Stimulated activated CD8-positive, alpha-beta memory T cell treated with anti-CD3 and anti-CD28 coated beads, Interleukin-12 subunit alpha, Interleukin-12 subunit beta, amount 100 ng/mL, for 4 hours (primary cell): ENCODE measurements at places on chromosomes 2 and 18.

GRCh38 chr2:36770542-36771287 is 74.2 kb downstream of the VIT start:
- no peak for DNase-seq

DNA sequence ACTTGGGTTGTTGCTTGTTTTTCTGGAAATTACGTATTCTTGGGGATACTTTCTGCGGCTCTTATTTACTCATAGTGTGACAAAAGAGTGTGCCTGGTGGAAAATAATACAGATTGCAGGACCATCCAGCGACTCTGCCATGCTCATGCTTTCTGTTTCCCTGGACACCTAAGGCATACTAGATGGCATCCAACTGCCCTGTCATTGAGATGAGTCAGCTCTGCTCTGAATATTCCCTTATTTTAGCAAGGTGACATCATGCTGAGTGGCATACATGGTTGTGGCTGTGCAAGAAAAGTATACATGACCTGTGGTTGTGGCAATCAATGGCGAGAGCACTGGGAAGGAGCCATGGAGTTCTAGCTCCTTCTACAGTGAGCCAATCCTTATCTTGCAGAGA is 471.0 kb downstream of the TMEM182 start:
- DNase-seq: no peak

DNA sequence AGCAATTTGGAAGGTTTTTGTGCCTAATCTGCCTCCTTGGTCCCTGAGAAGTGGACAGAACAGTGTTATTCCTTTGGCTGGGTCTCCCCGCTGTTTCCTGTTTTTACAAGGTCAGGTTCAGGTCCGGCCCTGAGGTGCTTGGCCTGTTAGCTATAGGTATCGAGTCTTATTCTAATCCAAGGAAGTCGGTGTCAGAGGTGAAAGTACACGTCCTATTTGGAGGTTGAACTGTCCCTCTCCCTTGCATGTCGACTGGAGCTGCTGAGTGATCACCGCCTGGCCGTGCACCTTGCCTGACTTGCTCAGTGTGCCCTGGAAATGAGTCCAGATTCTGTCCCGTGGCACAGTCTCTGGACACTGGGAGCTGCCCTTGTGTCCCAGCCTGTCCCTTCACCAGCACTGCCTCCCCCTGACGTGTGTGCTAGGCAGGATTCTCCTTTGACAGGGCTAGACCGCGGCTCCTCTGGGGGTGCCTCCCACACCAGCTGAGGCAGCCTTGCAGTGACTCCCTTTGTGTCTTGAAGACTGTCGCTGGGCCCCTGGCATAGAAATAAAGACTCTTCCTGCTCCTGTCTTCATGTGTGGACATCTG is 65.7 kb upstream of the RBM44 start:
- DNase-seq: no peak

DNA sequence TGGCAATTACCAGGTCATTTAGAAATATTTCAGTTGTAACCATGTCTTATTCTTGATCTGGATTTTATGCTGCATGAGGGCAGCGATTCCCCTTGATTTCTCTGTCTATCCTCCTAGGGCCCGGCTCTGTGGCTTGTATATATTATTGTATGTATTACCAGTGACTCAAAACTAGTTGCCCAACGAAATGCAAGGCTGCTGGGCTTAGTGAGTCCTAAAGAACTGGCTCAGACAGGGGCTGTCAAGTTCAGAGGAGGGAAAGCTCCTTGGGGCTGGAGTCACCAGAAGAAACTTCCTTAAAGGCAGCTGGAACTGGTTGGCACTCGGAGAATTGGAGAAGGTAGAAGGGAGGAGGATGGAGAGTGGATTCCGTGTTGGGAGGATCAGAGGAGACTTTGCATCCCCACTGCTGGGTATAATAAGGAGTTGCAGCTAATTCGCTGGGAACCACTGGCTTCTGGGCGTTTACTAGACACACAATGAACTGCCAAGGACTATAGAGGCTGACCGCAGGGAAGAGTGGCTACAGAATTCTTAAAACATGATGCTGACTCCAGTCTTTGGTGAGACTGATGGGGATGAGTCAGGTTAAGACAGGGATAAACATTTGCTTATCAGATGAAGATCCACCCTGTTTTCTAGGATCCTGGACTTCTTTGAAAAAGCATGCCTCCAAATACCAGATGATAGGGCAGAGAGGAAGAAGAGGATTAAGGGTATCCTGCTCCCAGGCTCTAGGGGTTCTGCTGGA is 104.3 kb downstream of the PRKCE start:
- no peak for DNase-seq

DNA sequence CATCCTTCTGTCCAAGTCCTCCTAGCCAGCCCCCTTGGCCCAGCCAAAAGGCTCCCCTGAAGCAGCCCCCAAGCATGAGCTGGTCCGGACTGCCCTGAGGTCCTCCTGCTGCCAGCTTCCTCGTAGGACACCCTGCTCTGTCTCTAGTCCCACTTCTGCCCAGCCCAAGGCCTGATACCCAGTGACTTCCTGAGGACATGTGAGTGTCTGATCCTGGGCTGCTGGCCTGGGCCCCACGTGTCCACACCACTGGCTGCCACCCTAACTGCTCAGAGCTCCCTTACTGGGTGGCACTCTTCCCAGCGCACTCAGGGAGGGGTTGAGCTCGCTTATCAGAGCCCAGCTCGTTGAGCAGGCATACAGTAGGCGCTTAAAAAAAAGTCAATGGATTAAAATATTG is 34.4 kb upstream of the PDIA6 start:
- no peak for DNase-seq

GRCh38 chr2:85750587-85751575 is 2.9 kb upstream of the ATOH8 start:
- peak; percentile 24 for DNase-seq

- DNase-seq: no peak
Measured at GRCh38 chr18:58348517-58348916, 280.4 kb downstream of the ALPK2 start.

- DNase-seq: no peak
Measured at GRCh38 chr2:216287251-216287650, 85.0 kb downstream of the MARCHF4 start.

- no peak for DNase-seq
Measured at GRCh38 chr2:234203135-234203984, 152.9 kb downstream of the SPP2 start.

DNA sequence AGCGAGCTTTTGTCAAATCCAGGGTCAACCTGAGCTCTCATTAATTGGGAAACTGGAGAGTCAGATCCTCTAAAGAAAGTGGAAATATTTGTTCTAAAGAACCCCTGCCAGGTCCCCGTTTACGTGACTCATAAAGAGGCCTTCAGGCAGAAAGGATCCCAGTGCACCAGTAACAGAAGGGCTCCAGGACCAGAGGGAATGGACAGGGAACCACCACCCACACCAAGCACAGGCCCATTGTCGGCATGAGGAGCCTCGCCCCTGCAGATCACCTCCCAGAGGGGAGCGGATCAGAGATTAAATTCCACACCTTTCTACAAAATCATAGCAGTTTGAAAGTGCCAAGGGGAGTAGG is 16.4 kb upstream of the C1QL2 start:
- DNase-seq: no peak

DNA sequence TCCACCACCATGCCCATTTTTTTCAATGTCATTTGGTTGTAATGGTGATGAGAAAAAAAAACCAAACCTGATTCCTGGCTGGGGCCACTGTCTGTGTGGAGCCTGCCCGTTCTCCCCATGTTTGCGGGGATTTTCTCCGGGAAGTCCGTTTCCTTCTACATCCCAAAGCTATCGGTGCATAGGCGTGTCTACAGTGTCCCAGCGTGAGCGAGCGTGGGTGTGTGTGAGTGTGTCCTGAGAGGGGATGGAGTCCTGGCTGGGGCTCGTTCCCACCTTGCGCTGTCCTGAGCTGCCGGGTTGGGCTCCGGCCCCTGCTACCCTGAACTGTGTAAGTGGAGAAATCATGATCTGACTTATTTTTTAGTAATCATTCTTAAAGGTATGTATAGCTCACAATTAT is 7.3 kb upstream of the ZAP70 start:
- no peak for DNase-seq

DNA sequence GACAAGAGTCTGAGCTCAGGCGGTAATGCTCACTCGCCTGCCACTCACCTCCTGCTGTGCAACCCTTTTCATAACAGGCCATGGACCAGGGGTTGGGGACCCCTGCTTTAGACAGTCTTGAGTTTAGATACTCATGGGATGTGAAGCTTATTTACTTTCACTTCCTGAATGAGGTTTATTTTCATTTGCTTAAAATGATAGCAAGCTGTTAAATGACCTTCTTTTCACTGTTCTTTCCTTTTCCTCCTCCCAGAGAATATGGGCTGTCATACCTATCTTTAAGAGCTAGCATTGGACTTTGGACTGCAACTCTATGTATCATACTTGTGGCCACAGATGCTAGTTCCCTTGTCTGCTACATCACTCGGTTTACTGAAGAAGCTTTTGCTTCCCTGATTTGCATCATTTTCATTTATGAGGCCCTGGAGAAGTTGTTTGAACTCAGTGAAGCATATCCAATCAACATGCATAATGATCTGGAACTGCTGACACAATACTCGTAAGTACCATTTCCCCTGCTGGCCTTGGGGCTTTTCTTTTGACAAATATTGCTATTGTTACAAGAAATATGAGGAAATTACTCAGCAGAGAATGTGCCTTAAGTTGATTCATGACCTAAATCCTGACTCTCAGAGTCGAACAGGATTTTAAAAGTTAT is 168.5 kb downstream of the DPP4 start:
- no peak for DNase-seq

DNA sequence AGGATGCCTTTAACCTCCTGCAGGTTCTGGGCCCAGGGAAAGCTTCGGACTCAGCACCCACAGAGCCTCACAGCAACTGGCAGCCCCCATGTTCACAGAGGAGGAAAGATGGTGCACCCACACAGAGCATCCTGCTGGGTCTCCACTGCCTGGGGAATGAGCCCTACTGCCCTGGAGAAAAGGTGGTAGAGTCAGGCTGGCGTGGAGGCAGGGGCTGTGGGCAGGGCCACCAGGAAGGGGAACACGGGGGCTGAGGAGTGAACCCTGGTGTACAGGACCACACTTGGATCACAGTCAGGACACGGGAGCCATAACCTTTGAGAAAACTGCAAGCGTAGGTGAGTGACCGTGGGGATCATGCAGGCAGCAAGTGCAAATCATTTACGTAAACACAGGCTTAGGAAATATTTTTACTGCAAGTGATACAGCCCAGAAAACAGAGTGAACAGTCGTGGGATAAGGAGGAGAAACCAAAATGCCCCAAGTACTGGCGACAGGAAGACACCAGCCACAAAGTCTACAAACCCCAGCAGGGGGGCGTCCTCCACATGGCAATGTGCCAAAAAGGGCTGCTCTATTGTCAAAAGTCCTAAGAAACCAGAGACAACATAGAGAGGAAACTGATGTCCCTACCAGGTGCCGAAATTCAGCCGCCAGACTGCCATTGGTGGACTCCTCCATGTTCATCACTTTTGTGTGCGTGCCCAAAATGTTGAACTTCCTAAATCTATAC is 27.6 kb downstream of the STAT1 start:
- no peak for DNase-seq

GRCh38 chr18:33495278-33495677 is 54.8 kb upstream of the CCDC178 start:
- no peak for DNase-seq

GRCh38 chr2:82731824-82732223 is 1727.3 kb downstream of the SUCLG1 start:
- DNase-seq: no peak

DNA sequence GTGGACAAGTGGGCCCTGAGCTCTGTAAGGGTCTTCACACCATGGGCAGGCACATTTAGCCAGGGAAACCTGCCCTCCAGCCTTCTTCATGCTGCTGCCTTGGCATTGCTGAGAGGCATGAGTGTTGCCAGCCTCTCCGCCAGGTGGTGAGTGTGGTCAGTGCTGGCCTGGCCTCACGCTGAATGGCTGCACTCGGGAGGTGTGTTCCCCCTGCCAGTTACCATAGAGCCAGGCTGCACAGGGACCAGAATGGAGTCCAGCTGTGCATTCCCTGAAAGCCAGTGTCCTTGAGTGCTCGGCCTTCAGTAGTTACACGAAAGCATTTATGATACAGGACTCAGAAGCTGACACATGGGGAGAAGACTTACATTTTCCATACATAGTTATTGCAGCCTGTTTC is 139.7 kb downstream of the ATP9B start:
- DNase-seq: no peak

DNA sequence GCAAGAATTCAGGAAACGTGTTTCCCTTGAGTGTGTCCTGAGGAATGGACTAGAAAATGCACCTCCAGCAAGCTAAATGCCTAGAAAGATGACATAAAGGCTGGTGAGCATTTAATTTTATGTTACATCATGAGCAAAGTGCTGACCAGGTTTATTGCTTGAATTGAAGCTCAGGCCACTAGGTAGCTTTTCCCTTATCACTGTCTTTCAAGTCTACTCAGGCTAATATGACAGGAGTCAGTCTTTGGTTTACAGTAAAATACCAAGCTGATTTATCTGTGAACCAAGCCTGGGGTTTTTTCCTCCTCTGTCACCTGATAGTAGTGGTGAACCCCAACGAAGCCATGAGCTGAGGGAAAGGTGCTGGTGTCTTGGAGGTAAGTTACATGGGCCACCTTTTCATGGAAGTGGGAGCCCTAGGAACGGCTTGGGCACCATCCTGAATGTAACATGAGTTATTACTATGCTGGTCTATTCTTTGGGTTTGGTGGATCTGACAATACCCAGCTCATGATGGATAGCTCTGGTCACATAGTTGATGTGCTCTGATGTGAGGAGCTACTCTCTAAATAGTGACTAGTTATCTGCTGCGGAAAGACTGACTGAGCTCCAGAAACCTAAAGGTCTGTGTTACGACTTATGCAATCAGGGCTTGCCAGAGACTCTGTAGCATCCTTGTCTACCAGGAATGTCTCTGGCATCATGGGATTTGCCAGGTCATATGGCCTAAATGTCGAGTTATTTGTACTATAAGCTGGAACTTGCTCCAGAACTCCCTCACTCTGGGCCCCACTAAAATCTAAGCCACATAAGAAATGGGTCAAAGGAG is 39.8 kb downstream of the NUP35 start:
- DNase-seq: no peak

DNA sequence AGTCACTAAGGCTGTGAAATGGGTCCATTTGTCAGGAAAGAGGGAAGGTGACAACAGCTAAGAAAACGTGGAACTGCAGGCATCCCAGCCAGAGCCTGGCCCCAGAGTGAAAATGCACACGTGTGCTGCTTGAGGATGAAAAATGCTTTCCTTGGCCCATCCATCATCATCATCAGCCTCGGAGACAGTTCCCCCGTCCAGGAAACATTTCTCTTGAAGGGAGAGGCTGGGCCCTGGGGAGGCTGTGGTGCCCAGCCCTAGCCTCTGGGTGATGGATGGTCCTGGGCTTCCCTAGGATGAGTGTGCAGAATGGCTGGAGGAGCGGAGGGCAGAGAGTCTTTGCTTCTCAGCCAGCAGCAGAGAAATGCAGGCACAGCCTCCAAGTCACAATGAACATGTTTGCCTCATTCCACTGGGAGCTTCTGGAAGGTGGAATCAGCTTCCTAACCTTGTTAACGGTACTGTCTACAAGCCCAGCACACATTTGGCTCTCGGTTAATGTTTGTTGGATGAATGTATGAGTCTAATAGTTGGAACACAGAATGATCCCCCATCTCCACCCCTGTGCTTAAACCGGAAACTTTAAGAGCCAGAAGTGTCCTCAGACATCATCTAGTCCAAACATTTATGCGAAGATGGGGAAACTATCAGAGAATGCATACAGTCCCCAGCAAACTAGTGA is 164.0 kb downstream of the RDH14 start:
- DNase-seq: no peak
